Bronchial epithelial cell (primary cell): ENCODE measurements at places on chromosomes 11 and 22.

GRCh38 chr11:119676461-119677020, 52.5 kb downstream of the NECTIN1 start:
- DNase-seq, result peak; percentile 55

- DNase-seq, result peak; percentile 86
Measured at GRCh38 chr22:42188808-42189447, 58.3 kb upstream of the CYP2D6 start.

DNA sequence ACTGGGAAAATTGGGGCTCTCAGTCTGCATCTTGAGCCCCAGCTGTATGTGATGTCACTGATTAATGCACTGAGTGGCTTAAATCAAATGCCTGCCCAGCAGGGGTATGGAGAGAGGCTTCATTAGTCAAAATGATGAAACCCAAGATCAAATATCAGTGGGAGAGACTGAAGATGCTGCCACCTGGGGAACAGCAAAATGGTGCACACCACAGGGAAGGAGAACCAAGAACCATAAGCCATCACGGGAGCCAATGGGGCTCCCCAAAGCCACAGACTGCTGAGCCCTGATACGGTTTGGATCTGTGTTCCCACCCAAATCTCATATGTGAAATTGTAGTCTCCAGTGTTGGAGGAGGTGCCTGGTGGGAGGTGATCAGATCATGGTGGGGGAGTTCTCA, 85.6 kb downstream of the CTTN start:
- no peak for DNase-seq

DNA sequence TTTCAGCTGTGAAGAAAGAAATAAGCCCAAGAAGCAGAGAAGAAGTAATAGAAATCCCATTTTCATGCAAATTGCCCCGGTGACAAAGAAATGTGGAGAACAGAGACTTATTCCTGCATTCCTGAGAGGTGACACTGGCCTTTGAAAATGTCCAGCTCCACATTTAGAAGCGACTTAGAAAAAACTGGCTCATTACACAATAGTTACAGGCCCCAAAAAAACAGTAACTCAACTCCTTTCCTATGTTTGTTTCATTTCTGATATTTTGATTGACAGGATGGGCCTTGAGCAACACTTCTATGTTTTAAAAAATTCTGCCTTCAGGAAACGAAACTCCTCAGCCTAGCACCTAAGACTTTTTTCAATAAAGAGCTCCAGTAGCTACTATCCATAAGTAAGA, 726.9 kb upstream of the TENM4 start:
- peak; percentile 8 for DNase-seq

DNA sequence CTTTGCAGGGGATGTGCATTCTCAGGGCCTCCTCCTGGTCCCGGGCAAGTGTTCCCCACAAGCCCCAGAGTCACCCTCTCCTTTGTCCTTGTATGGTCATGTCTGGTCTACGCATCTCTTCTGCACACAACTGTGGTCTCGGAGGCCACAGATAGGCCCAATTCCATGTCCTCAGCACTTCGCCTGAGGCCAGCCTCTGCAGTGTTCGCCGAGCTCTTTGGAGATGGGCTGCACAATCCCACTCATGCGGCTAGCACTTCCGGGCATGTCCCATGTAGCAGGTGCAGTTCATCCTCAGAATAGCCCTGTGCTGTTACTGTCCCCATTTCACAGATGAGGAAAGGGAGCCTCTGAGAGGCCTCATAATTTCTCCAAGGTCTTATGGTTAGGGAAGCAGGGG, 7.6 kb downstream of the PARVG start:
- DNase-seq, result no peak

GRCh38 chr22:31681349-31682345, 19.6 kb upstream of the PISD start:
- no peak for DNase-seq

DNA sequence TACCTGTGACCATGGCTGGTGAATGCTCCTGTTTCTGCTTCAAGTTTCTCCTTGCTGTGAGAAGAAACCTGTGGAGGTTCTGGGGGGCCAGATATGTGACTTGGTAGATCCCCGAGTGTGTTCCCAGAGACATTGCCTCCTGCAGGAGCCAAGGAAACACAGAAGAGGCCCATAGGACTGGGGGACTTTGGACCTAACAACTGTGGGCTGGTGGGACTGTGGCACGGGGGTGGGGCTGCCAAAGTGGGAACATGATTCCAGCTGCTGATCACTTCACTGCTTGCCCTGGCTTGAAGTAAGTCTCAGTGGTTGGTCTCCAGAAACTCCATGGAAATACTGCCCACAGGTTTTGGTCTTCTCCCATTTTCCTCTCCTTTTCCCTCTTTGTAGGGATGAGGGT, 4.1 kb upstream of the NR1H3 start:
- DNase-seq, result no peak

DNA sequence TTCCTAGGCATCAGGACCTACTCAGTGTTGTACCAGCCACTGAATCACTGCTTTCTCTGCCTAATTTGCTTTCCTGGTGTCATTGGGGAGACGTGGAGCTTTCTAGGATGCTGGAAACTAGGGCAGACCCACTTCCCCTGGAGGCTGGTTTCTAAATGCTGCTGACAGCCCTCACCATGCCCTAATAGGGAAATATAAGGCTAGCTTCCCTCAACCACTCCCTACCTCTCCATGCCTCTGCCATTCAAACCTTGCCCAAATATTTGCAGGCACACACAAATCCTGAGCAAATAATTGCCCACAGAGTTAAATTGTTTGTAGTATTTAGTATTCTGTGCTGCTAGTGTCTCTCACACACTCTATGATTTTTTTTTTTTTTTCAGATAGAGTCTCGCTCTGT, 310.2 kb downstream of the DDX10 start:
- no peak for DNase-seq

- DNase-seq, result peak; percentile 82
Measured at GRCh38 chr22:20606041-20606783, 98.8 kb downstream of the MED15 start.

DNA sequence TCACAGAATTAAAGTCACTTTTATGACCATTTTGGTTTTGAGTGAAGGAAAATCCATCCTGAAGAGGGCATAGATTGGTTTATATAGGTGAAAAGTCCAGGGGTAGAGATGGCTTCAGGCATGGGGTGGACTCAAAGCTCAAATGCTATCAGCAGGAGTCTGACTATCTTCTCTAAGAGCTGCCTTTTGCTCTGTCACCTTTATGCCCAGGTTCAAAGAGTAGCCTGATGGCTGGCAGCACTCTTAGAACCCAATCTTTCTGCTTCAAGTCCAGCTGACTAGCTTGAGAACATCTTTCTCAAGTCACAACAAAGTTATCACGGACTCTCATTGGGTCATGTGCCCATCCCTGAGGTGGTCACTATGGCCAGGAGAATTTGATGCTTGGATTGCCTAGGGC, 27.2 kb upstream of the SWAP70 start:
- no peak for DNase-seq

GRCh38 chr22:43315687-43316217, 27.4 kb downstream of the SCUBE1 start:
- DNase-seq, result no peak

DNA sequence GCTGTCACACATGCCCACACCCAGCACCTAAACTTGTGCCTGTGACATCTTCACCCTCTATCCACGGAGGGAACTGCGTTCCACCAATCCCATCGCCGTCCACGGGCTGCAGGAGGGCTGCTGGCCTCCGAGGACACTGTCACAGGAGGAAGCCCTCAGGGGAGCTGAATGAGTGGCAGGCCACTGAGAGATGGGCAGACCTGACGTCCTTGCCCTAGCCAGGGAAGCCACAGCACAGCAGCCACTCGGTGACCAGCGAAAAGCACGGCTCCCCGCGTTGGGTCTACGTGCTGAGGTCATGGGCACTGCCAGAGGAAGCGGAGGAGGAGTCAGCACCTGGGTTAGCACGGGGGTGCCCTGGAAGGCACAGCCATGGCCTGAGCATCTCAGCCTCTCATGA, 50.5 kb downstream of the IGSF9B start:
- DNase-seq, result no peak

DNA sequence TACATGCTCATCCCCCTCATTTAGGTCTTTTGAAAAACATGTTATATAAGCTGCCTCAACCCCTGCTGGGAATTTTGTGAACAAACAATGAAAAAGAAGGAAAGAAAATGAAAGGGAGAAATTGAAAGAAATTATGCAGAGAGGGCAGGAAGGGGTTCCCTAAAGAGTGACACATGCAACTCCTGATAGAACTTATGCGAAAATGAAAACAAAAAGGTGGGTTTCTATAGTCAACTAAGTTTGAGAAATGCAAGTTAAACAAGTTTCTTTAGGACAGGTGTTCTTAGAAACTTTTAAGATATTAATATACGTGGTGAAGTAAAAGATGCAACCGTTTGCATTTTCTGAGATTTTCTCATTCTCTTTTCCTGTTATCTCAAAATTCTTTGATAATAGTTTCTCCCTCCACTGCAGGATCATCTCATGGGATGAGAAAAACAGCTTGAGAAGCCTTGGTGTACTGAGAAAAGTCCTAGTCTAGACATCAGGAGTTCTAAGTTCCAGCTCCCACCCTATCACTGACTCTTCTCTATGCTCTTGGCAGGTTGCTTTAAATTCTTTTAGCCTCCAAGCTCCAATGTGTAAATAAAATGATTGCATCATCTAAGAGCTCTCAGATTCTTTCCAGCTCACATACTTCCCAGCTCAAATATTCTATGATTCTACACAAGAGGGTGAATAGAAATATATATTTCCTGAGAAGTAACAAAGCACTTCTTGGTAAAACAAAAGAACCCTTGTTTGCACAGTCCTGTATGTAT, 109.2 kb downstream of the FAM76B start:
- peak; percentile 65 for DNase-seq

DNA sequence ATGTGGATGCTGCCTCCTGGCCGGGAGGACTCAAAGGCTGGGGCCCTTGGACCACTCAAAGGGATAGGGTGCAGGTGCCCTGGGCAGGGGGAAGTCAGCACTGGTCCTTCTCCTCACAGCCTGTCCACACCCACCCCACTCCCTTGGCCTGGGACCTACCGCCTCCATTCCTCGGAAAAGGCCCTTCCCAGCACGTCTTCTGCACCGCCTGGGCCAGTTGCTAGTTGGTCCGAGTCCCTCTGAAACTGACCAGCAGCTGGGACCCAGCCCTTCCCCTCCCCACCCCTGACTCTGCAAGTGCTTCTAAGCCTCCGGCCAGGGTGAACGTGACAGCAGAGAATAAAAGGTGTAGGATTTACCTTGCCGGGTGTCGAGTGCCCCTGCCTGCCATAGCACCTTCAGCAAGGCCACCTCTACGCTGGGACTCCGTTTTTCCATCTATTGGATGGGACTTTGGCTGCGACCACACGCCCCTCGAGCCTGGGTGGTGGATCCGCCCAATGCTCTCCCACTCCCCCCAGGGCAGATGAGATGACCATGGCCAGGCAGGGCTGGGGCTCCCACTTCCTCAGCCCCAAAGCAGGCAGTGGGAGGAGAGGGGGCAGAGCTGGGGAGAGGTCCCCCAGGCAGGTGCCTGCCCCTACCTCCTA, 37.3 kb downstream of the OSBPL5 start:
- DNase-seq, result no peak

DNA sequence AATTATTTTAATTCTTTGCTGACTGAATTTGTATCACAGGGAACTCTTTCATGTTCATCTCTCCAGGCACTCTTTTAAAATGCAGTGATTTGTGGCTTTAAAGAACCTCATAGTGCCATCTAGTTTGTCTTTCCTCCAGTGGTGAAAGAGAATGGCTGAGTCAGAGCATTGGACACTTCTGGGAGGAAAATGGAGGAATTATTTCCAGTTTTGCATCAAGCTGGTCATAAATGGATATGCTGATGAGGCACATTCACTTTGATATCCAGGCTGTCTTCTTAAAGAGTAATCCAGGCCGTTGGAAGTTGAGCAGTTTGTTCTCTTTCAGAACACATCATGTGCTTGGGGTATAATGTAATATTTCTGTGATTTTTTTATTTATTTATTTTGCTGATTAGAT, 273.7 kb downstream of the DDX10 start:
- DNase-seq, result no peak

- no peak for DNase-seq
Measured at GRCh38 chr11:93143186-93143585, 54.6 kb downstream of the SLC36A4 start.

DNA sequence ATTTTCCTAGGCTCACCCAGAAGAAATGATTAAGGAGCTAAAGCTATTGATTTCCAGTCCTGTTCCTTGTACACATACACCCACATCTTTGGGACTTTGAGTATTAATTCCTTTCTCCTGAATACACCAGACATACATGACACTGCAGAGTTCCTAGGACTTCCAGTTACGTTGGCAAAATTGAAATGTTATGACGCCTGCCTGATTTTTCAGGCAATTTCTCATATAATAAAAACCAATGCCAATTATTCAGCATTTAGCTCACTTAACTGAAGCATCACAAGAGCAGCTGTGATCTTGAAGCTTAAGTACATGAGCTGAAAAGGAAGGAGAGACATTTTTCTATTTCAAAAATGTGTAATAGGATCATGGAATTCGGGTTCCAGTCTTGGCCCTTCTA, 4.5 kb downstream of the CLMP start:
- no peak for DNase-seq

- DNase-seq, result no peak
Measured at GRCh38 chr11:134701564-134702165, 289.6 kb upstream of the B3GAT1 start.

GRCh38 chr11:55942785-55943392, 6.7 kb upstream of the OR5I1 start:
- DNase-seq, result peak; percentile 61

DNA sequence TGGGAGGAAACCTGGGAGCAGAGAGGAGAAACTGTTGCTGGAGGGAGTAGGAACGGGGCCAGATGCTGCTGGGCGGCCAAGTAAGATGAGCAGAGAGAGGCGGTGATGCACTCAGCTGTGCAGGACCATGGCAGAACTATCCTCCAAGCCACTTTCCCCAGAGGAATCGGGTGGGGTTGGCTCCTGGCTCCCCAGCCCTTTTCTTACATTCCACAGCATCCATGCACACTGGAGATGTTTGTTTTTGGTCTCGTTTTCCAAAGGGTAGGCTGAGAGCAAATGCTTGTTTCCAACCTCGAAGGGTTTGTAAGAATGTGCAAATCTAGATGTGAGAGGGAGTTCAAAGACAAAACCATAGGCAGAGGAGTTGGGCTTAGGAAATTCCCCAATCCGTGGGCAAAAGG, 73.2 kb downstream of the DBX1 start:
- no peak for DNase-seq

DNA sequence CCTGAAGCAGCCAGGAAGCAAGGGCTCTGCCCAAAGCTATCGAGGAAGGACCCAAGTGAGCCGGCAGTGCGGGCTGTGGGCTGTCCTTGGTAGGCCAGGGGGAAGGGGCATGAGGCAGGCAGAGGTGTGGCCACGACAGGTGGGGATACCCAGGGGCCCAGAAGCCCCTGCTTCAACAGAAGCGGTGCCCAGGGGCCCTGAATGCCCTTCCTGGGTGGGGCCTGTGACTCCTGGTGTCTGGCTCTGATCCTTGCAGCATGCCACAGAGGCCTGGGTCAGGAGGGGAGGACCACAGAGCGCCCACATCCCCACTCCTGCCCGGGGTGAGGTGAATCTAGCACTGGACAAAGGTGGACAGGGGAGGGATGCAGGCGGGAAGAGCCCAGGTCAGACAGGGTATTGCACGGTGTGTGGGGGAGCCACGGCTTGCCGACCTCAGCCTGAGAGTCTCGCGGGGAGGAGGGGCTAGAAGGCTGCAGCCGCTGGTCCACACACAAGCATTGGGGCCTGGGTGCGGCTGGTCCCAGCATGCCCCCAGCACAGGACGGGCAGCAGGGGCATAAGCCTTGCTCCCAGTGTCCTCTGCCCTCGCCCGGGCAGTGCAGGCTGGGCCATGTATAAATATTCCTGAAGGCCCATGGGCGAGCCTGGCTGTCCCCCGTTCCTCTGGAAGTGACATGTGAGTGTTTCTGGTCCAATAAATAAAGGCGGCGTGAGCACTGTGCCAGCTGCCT, 19.0 kb downstream of the MAFF start:
- DNase-seq, result no peak
